ENCODE measurements at places on chromosomes 1 and 21.

- DNase-seq, result no peak
Measured at GRCh38 chr1:20429296-20429695, 56.7 kb downstream of the CAMK2N1 start.

- no peak for DNase-seq
Measured at GRCh38 chr1:86849756-86850155, 64.2 kb downstream of the SELENOF start.

- no peak for DNase-seq
Measured at GRCh38 chr1:27719286-27720251, 6.2 kb upstream of the FAM76A start.

- no peak for DNase-seq
Measured at GRCh38 chr21:35338881-35339632, 290.0 kb upstream of the RUNX1 start.

DNA sequence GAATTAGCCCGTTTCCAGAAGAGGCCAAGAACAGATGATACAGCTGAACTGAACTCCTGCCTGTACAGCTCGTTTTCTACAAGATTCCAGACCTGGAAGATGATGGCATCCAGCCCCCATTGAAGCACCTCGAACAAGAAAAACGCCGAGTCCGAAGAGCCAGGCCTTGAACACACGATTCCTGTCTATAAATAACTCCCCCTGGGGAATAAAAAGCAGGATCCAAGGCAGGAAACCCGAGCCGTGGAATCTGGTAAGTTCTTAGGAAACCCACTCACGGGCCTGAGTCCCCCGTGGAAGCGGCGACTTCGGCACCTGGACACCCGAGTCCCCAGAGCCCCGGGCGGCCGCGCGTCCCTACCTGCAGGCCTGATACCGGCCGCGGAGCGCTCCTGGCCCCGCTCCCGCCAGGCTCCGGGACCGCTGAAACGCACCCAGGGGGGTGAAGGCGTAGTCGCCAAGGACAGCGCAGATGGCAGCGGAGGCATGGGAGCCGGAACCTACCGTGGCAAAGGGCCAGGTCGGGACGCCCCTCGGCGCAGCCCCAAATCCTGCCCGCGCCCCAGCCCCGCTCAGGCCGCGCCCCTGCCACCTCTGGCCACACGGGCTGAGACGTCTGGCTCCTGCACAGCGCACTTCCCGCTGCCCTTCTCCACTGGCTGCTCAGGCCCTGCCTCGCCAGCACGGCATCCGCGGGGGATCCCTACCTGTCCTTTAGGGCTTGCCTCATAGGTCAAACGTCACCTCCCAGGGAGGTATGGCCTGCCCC lies 14.0 kb upstream of the HLCS start:
- peak; percentile 16 for DNase-seq

Measured in AG20443 (cell line).